ENCODE measurements at places on chromosomes 16 and 17.

- peak; percentile 89 for DNase-seq
Measured at GRCh38 chr16:86994651-86995171, 322.5 kb downstream of the C16orf95 start.

GRCh38 chr16:56517206-56517605 lies 2.6 kb downstream of the BBS2 start:
- no peak for DNase-seq

DNA sequence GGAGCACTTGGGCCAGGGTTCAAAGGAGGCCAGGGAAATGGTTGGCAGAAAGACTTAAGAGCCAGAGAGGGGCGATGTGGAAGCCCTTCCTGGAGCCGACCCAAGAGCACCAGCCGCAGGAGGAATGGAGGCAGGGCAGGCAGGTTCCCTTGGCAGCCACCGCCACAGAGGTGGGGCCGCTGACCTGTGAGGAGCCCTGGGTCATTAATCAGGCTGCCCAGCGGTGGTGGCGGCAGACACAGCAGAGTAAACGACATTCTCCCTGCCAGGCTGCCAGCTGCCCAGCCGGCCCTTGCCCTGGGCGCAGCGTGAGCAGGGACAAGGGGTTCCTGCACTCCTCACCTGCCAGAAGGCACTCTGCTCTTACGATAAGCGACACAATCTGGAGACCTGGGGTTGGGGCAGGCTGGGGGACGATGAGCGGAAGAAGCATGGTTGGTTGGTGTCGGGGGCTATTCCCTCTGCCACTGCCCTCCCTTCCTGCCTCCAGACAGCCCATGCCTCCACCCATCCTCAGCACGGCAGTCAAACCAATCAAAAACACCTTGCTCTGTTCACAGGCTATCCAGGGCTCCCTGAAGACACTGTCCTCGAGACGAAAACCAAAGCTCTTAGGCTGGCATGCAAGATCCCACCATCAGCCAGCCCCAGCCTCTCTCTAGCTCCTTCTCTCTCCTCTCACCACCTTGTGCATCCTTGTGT lies 40.9 kb downstream of the PLXDC1 start:
- DNase-seq = no peak

DNA sequence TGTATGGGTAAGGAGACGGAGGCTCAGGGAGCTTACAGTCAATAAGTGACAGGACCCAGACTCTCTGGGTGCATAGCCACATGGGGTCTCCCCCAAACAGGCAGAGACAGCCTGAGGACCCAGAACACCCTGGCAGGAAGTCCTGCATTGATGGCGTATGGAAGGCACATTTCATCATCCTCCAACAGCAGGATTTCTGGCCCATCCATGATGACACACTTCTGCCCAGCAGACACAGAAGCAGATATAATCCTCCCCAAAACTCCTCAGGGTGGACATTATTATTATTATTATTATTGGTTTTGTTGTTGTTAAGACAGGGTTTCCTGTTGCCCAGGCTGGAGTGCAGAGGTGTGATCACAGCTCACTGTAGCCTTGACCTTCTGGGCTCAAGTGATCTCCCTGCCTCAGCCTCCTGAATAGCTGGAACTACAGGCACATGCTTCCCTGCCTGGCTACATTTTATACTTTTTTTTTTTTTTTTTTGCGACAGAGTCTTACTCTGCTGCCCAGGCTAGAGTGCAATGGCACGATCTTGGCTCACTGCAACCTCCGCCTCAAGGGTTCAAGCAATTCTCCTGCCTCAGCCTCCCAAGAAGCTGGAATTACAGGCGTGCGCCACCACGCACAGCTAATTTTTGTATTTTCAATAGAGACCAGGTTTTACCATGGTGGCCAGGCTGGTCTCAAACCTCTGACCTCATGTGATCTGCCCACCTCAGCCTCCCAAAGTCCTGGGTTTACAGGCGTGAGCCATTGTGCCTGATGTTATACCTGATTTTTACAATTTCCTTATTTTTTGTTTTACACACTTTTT lies 6.8 kb upstream of the HROB start:
- no peak for DNase-seq

- DNase-seq = no peak
Measured at GRCh38 chr16:48564544-48565444, 45.2 kb downstream of the N4BP1 start.

- peak; percentile 40 for DNase-seq
Measured at GRCh38 chr16:58458606-58459343, 41.2 kb upstream of the NDRG4 start.
